ENCODE measurements at places on chromosomes 7 and 10.
A peak's percentile ranks its signal among the peaks of the same experiment; 100 is the strongest.

DNA sequence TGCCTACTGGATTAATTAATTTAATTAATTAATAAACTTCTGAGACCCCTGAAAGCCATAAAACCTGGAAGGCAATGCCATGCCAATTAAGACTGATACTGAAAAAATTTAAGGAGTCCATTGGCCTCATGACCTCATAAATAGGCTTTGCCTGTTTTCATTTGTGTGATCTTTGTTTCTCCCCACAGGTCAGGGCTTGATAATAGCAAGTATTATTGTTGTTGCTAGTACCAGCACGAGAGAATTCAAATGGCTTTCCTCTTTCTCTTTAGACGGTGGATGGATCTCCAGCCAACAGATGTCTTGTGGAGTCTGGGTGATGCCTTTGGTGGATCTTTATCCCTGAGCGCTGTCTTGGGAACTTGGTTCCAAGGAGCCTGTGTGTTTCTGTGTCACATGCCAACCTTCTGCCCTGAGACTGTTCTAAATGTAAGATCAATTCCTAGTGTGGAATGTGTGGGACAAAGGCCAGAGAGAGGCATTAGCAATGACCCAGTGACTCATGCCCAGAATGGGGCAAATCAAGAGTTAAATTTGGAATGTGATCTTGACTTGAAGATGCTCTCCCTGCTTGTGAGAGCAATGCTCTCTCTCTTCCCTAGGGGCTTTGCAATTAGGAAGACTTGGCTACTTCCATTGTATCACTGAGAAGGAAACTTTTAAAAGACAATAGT, 17.7 kb downstream of the ACSM6 start:
- DNase-seq, result no peak

DNA sequence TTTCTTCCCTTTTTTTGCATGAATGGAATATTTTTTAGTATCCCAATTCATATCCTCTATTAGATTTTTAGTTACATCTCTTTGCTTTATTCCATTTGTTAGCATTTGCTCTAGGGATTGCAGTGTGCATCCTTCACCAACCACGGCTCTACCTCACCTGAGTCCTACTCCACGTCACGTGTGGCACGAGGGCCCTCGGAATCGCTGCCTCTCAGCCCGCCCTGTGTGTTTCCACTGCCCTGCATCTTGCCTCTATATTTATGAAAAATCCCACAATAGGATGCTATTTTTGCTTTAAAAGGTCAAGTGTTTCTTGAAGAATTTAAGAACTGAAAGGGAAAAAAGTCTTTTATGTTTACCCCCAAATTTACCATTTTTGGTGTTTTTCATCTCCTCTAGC, 41.0 kb downstream of the CFAP46 start:
- no peak for DNase-seq

DNA sequence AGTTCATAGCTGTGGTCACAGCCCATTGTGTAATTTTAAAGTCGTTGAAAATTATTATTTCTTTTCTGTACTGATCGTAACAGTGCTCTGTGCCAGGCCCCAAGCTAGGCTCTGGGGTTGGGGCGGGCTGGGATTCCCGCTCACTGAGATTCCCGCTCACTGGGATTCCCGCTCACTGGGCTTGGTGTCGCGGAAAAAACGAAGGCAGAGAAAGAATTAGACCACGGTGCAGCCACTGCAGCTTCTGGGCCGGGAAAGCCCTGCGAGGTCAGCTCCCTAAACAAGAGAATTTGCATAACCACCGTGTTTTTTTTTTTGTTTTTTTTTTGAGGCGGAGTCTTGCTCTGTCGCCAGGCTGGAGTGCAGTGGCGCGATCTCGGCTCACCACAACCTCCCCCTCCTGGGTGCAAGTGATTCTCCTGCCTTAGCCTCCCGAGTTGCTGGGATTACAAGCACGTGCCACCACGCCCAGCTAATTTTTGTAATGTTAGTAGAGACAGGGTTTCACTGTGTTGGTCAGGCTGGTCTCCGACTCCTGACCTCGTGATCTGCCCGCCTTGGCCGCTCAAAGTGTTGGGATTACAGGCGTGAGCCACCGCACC, 31.2 kb downstream of the FOXK1 start:
- no peak for DNase-seq

DNA sequence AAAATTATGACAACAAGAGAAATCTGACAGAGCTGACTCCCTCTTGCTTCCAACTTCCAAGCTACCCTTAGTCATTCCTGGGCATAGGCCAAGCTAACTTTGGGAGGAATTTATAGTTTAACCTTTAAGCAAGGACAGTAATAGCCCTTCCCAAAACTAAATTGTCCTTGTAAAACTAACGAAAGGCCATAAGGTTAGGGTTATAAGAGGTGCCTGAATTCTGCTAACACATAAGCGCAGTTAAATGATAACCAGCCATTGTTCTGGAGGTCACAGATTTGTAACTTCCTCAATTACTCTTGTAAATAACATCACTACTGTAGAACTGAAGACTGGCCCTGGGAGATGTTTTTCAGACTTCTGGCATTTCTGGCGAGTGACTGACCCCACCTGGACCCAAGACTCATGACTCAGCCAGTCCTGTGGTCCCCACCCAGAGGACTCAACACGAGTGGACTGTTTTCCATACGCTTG, 481.2 kb downstream of the KCNMA1 start:
- DNase-seq, result no peak

DNA sequence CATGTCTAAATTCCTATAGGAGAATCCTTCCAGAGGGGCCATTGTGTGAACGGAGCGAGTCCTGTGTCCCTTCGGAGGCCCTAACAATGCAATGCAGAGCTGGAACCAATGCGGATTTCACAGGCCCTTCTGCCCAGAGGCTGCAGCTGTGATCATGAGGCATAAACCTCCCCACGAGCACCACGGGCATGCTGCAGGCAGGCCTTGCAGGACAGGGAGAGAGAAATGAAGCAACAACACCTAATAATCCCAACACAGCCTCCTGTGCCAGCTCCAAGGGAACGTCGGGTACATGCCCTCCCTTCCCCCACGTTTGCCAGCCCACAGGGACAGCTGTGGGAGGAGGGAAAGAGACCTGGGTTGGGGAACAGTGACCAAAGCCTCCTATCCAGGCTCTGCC, 74.4 kb downstream of the TNS3 start:
- no peak for DNase-seq

- peak; percentile 79 for DNase-seq
Observed at GRCh38 chr10:110746254-110746826, 102.2 kb downstream of the RBM20 start.

DNA sequence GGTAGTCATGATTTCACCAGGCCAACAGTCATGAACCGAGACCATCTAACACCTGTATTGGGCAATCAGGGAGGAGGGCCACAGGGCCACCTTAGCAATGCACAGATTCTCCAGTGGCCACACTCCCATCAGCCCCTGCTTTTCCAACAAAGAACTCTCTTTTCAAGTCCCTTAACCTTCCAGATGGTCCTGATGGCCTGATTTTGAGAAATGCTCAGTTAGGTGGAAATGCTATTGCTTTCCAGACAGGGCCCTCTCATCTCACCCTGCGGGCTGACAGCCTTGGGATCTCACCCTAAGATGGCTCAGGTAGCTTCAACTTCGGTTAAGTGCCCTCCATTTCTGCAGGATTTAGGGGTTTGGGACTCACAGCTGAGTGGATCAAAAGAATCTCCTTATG, 131.9 kb upstream of the PRR15 start:
- peak; percentile 71 for DNase-seq

Measured in G401 (cell line).